Cardiac muscle cell (in vitro differentiated cells and primary cell): ENCODE measurements at places on chromosomes 3 and 15.

GRCh38 chr3:13841141-13841540, 38.7 kb downstream of the WNT7A start:
- DNase-seq: no peak

- DNase-seq: no peak
Observed at GRCh38 chr3:113649174-113649845, 47.1 kb downstream of the USF3 start.

DNA sequence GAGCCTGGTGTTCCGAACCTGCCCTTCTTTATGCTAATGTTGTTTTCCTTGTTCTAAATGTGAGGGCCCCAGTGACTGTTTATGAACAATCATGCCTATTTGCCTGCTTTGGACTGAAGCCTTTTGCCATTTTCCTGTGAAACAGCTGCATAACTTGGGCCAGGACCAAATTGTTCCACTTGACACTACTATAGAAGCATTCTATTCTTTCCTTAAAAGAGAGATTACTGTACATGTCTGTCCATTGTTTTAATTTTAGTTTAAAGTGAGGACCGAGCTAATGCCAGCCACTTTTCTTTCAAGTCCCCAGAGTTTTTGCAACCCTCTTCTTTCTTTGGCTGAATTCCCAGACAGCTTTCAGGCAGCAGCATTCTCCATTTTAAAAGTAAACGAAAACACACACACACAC, 980.3 kb downstream of the CADM2 start:
- DNase-seq: no peak

- DNase-seq: no peak
Observed at GRCh38 chr3:141767066-141767465, 3.9 kb downstream of the GRK7 start.

DNA sequence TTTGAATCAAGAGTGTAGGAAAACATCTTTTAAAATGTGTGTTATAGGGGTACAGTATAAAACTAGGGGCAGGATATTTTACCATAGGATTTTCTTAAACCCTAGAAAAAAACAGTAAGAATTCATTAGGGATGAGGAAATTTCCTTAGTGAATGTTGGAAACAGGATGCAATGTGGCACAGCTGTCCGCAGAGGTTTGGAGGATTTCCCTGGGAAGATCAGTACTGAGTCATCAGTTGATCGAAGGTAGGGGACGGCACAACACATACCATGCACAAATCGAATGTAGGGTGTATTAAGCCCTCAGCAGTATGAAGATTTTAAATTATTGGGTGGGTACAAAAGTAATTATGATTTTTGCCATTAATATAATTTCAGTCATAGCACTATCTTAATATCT, 49.9 kb downstream of the FNDC3B start:
- DNase-seq: no peak

DNA sequence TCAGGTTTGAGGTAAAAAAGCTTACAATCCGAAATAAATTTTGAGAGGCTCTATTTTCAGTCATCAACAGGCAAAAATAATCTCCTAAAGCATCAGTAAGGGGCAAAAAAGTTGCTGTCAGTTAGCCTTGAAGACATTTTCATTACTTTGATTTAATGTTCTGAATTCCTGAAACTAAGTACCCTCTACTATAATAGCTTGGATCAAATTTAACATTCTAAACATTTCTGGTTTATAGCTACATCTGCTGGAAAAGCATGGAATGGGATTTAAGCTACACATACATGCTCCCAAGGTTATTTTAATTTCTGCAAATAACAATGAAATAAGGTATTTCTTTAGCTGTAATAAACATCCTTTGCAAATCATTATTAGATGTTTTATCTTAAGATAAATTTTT, 245.4 kb downstream of the ULK4 start:
- DNase-seq: no peak

- DNase-seq: no peak
Observed at GRCh38 chr3:52670621-52671521, 14.8 kb downstream of the PBRM1 start.
